A172 (cell line): ENCODE measurements at places on chromosomes 7 and 10. TPM values are rescaled to one million over a fixed set of nuclear protein-coding genes. Genes with fewer than 3 reads are reported as not detected.

- DNase-seq = no peak
Measured at GRCh38 chr10:109928475-109928891, 5.2 kb upstream of the XPNPEP1 start.

DNA sequence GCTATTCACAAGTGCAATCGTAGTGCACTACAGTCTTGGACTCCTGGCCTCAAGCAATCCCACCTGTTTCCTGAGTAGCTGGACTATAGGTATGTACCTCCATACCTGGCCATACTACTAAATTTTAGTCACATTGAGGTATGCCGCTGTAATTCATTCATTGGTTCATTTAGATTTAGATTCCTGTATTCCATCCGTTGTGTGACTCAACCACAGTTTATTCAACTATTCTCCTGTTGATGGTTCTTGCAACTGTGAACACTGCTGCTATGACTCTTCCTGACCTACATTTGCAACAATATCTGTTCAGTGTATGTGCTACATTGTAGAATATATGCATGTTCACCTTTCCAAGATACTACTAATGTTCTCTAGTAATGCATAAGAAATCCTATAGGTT, 8.0 kb upstream of the ZCCHC24 start:
- DNase-seq = no peak

DNAH11 gene
- 6.2 and 12.6 TPM in 2 replicates for total RNA-seq

DNA sequence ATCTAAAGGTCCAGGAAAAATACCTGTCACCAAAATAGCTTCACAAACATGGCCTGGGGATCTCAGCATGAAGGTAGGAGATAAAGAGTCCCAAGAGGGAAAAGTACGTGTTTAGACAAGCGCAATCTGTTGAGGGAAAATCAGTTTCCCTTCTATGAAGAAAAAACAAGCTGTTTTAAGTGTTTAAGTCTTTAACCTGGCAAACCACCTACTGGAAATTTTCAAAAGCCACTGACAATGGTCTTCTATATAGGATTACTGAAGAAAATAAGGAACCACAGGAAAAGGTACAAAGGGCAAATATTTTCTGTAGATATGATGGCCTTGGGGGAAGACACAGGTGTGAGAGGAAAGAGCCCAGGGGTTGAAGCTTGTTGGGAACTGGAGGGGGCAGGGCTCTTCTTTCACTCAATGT, 21.2 kb downstream of the ALDH18A1 start:
- DNase-seq = no peak

DNA sequence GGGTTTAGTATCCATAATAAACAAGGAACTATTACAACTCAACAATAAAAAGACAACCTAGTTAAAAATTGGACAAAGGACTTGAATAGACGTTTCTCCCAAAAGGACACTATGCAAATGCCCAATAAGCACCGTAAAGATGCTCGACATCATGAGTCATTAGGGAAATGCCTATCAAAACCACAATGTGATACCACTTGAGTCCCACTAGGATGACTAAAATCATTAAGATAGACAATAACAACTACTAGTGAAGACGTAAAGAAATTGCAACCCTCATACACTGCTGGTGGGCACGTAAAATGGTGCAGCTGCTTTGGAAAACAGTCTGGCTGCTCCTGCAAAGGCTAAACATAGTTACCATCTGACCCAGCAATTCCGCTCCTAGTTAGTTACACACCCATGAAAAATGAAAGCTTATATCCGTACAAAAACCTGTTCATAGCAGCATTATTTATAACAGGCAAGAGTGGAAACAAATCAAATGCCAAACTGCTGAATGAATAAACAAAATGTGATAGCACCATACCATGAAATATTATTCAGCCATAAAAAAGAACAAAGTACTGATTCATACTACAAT, 17.3 kb downstream of the CCDC3 start:
- peak; percentile 87 for DNase-seq

GRCh38 chr10:45593938-45594275, 78.7 kb downstream of the ZFAND4 start:
- no peak for DNase-seq

ATOH7 gene
- total RNA-seq = not detected in 2 replicates

- DNase-seq = no peak
Measured at GRCh38 chr7:115844857-115845256, 185.7 kb downstream of the TFEC start.

GRCh38 chr10:130044067-130045061, 66.3 kb downstream of the C10orf143 start:
- no peak for DNase-seq

GRCh38 chr10:84156768-84157167, 16.8 kb upstream of the GPR15LG start:
- peak; percentile 42 for DNase-seq

ARL3 gene
- 11.1 and 17.9 TPM in 2 replicates for total RNA-seq

EN2 gene
- not detected in 2 replicates for total RNA-seq

GRCh38 chr10:132827861-132828539, 42.1 kb upstream of the NKX6-2 start:
- no peak for DNase-seq

DNA sequence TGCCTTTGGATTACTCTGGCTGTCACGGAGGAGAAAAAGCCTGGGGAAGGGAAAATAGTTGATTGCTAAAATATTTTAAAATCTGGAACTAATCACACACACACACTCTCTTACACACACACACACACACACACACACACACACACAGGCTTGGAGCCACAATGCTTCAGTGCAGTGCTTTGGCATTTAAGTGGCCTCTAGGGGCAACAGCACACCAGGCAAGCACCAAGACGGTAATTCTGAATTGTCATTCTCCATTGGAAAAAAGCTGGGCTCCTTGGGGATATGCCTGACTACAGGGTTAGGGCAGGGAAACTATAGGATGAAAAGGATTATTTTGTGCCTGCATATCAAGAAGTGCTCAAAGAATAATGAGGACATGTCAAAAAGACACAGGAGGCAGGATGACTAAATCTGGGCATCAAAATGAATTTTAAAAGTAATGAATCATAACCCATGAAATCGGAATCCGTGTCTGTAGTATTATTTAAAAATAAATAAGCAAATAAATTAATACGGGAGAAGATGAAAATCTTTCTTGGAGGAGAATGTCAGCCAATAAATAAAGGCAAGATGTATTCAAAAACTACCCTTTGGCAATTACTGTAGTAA, 30.4 kb upstream of the DDC start:
- DNase-seq = peak; percentile 31

DNA sequence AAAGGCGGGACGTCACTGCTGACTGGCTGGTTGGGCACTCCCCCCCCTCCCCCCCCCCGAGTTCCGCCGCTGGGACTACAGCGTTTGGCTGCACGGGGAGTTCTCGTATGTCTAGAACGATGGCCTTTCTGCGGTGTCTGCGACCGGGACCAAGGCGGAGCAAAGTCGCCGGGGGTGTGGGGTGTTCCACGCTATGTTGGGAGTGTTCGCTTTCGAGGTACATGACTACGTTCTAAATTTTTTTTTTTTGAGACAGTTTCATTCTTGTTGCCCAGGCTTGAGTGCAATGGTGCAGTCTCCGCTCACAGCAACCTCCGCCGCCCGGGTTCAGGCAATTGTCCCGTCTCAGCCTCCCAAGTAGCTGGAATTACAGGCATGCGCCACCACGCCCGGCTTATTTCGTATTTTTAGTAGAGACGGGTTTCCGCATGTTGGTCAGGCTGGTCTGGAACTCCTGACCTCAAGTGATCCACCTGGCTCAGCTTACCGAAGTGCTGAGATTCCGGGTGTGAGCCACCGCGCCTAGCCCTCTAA, 573 bp upstream of the IDI1 start:
- no peak for DNase-seq

HMX3 gene
- total RNA-seq = not detected in 2 replicates
